ENCODE measurements at places on chromosomes 11 and 22.

- DNase-seq = no peak
These were observed 10.3 kb downstream of the SRSF8 start for GRCh38 chr11:95076981-95077380.

DNA sequence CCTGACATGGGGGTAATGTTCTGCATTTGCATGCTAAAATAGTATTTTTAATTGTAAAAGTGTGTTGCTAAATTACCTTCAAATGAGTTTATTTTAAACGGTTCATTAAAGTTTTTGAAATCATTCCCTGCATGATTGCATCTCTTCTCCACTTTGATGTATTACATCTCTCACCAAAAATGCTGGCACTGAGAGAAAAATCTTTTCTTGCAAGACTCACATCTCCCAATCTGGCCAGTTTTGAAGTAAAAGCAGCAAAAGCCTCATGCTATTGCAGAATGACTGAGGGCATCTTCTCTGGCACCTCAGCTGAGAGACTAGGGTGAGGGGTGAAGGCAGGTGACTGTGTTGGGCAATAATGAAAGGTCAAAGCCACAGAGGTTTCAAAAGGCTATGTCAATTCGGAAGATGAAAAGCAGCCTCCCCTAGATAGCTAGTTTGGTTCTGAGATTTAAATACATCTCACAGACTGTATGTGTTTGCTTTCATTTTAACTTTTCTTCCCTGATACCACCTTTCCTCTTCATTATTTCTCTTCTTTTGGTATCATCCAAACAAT lies 292.2 kb upstream of the RAG2 start:
- no peak for DNase-seq

GRCh38 chr11:69309631-69310280 lies 15.8 kb downstream of the MYEOV start:
- no peak for DNase-seq

DNA sequence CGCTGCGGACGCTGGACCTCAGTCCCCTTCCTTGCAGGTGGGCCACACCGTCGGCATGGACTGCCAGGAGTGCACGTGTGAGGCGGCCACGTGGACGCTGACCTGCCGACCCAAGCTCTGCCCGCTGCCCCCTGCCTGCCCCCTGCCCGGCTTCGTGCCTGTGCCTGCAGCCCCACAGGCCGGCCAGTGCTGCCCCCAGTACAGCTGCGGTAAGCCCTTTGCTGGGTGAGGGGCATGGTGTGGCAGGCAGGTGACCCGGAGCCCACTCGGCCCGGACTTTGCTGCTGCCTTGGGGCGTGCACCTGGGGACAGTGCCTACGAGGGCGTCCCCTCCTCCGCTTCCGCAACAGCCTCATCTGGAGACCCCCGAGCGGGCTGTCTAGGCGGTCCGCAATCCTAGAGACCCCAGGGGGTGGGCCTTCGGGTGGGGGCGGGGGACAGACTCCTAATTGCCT lies 25.4 kb upstream of the MUC5B start:
- no peak for DNase-seq

- DNase-seq = no peak
These were observed 470.1 kb upstream of the LARGE1 start for GRCh38 chr22:34390400-34390799.

GRCh38 chr11:20731676-20732215 lies 62.4 kb downstream of the NELL1 start:
- no peak for DNase-seq

GRCh38 chr22:44442851-44443595 lies 55.0 kb downstream of the RTL6 start:
- DNase-seq = no peak

DNA sequence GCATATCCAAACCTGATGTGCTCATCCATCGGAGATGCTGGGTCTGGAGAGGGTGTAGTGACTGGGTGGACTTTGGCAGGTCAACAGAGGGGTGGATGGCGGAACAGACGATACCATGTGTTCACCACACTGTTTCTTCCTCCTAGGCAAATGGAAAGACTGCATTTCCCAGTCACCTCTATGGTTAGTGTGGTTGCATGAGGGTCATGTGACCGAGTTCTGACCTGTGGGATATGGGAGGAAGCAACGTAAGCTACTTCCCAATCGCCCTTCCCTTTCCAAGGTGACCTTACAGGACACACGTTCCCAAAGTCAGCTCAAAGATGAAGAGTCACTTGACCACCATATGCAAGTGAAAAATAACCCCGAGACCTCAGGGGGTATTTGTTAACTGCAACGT lies 27.7 kb downstream of the TSPAN32 start:
- DNase-seq = no peak

- DNase-seq = no peak
These were observed 132.2 kb upstream of the B3GAT1 start for GRCh38 chr11:134544095-134544815.

DNA sequence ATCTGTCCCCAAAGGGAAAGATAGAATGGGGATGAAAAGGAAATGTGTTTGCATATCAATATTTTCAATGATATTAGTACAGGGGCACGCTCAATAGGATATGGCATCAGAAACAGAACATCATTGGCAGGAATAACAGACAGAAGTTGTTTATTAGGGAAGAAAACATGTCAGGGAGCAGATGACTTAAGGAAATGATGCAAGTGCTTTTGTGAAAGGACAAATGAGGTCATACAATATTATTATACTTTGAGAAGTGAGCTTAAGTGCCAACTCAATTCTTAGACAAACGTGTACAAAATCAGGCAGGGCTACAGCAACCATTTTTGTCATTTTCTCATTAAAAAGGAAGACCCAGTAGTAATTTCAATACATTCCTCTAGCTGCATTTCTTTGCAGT lies 388.4 kb downstream of the SOX6 start:
- no peak for DNase-seq

DNA sequence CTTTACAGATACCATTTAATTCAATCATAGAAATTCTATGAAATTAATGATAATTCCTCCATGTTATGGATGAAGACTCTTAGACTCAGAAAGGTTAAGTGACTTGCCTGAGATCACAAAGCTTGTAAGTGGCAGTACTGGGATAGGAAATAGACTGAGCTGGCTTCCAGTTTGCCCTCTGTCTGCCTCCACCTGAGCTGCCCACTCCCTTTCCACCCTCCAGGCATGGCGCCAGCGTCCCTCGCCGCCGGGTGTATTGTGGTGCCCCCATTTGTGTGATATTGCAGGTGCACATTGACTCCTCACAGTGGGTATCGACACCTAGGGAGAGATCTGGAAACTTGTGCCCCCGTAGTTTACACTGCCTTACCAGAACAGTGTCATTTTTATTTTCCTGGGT lies 9.4 kb upstream of the RPS3 start:
- DNase-seq = no peak

DNA sequence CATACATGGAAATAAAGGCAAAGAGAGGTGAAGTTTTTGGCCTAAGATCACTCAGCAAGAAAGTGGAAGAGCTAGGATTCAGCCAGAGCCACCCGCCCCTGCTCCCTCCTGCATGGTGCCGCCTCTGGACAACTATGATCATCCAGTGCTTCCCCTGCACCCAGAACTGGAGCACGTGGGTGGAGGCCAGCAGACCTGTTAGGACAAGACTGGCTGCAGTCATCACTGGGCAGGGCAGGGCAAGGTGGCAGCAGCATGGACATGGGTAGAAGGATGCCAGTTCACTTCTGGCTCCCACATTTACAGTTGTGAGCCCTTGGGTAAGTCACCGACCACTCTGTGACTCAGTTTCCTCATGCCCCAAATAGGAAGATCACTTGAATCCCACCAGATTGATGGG lies 131.0 kb downstream of the FBXO7 start:
- DNase-seq = no peak
